Cardiac fibroblast (primary cell): ENCODE measurements at places on chromosomes 5 and 9.

GRCh38 chr9:12784461-12785259 lies 9.8 kb downstream of the LURAP1L start:
- DNase-seq = peak; percentile 58

- DNase-seq = no peak
These were observed 128.1 kb upstream of the BOD1 start for GRCh38 chr5:173744551-173744950.

- no peak for DNase-seq
These were observed 222.9 kb downstream of the PSAT1 start for GRCh38 chr9:78519786-78520185.

DNA sequence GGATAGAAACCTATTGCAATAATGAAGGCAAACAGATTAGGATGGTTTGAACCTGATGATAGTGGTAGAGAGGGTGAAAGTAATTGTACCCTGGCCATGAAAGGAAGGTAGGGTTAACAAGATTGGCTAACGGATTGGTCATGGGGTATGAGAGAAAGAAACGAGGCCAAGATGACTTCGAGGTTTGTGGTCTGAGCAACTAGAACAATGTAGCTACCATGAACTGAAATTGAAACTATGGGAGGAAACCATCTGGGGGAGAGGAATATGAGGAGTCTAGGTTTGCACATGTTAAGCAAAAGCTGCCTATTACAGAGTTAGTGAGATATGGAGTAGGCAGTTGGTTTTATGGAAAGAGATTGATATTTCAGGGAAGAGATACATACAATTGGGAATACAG lies 406.0 kb downstream of the PRELID2 start:
- no peak for DNase-seq

GRCh38 chr5:56386046-56386445 lies 152.9 kb upstream of the ANKRD55 start:
- DNase-seq = no peak

DNA sequence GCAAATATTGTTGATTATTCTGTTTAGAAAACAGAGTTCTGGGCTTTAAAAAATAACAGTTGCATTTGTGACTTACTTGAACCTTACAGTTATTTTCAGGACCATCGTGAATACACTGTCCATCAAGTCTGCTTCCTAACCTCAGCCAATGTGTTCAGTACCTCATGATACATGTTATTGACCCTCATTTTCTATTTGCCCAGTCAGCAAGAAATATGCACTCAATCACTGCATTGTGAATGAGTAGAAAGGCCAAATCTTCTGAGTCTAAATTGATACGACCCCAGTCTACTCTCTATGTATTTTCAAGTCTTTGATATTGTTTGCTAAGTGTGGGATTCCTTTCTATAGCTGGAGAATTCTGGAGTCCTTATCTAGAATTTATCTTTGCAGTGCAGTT lies 156.2 kb downstream of the RAB3C start:
- DNase-seq = no peak

DNA sequence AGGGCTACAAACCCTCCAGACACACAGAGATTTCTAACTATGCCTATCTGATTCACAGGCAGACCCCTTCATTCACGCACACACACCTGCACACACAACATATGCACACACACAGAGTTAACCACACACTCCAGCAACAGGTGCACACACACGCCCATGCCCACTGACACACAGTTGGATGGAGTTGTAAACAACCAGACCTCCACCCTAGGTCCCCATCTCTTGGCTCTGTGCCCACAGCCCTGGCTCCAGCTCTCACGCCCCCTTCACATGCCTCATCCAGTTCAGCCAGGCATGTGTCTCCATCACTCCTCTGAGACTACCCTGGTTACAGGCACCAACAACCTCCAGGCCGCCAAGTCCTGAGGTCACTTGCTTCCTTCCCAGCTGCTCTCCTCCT lies 61.1 kb downstream of the PSD2 start:
- no peak for DNase-seq

DNA sequence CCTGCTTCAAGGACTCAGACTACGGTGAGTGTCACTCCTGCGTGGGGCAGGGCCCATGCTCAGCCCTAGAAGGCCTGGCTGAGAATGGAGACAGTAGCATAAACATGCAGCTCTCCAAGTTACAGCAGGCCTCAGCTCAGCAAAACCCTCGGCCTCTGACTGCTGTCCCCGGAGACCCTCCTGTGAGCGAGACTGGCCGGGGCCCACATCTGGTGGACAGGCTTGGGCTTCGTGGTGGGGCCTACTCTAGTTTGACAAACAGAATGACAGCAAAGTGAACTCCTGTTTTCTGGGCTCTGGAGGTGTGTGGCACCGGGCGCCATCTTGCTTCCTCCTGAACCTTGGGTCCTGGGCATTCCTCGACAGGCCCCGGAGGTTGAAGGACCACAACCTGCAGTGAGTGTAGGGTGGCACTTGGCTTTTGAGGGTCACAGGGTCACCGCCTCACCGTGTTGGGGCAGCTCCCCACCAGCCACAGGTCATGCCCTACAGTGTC lies 97.5 kb downstream of the PHF2 start:
- no peak for DNase-seq

GRCh38 chr5:125452991-125453390 lies 706.6 kb upstream of the ZNF608 start:
- no peak for DNase-seq

GRCh38 chr5:131783874-131784273 lies 12.9 kb downstream of the FNIP1 start:
- DNase-seq = no peak

GRCh38 chr5:33074548-33074947 lies 363.4 kb downstream of the NPR3 start:
- peak; percentile 52 for DNase-seq

DNA sequence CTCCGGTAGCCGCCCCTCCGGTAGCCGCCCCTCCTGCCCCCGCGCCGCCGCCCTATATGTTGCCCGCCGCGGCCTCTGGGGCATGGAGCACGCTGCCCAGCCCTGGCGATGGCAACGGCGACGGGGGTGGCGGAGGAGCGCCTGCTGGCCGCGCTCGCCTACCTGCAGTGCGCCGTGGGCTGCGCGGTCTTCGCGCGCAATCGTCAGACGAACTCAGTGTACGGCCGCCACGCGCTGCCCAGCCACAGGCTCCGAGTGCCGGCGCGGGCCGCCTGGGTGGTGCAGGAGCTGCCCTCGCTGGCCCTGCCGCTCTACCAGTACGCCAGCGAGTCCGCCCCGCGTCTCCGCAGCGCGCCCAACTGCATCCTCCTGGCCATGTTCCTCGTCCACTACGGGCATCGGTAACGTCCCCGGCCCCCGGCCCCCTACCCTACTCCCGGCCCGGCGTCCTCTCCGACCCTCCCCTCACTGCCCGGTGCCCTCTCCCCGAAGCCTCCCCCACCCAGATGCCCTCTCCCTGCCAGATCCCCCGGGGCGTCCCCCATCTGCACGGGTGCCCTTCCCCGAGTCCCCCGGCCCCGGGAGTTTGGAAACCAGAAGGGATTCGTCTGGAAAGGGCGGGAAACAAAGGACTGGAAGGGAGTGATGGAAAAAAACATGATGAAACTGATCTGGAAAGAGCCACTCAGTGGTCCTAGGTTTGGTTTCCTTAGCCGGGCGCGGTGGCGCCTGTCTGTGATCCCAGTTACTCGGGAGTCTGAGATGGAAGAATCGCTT lies 417 bp downstream of the SRD5A1 start:
- DNase-seq = peak; percentile 19

DNA sequence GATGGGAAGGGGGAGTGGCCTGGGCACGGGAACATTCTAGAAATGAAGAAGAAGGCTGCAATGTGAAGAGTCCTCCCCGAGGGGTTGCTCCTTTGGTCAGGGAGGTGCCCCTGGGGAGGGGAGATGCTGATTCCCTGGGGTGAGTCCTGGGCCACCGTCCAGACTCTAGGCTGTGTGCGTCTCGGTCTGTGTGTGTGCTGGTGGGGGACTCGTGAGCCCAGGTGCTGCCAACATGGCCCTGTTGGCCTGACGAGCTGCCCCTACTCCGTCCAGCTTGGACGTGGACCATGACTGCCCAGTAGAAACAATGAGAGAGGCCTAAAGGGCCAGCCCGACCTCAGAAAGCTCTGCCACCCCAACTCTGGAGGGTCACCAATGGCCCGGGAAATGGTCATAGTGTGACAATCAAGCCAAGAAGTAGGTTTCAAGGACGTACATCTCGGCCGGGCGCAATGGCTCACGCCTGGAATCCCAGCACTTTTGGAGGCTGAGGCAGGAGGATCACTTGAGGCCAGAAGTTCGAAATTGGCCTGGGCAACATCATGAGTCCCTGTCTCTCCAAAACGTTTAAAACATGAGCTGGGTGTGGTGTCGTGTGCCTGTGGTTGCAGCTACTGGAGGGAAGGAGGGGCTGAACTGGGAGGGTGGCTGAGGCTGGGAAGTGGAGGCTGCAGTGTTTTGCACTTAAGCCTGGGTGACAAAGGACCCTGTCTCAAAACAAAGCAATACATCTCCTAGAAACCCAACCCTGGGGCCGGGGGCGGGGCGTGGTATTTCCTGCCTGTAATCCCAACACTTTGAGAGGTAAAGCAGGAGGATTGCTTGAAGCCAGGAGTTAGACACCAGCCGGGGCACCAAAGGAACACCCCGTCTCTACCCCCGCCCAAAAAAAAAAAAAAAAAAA lies 17.0 kb downstream of the LHX3 start:
- no peak for DNase-seq

GRCh38 chr5:139808481-139809330 lies 13.1 kb downstream of the PSD2 start:
- DNase-seq = peak; percentile 44

DNA sequence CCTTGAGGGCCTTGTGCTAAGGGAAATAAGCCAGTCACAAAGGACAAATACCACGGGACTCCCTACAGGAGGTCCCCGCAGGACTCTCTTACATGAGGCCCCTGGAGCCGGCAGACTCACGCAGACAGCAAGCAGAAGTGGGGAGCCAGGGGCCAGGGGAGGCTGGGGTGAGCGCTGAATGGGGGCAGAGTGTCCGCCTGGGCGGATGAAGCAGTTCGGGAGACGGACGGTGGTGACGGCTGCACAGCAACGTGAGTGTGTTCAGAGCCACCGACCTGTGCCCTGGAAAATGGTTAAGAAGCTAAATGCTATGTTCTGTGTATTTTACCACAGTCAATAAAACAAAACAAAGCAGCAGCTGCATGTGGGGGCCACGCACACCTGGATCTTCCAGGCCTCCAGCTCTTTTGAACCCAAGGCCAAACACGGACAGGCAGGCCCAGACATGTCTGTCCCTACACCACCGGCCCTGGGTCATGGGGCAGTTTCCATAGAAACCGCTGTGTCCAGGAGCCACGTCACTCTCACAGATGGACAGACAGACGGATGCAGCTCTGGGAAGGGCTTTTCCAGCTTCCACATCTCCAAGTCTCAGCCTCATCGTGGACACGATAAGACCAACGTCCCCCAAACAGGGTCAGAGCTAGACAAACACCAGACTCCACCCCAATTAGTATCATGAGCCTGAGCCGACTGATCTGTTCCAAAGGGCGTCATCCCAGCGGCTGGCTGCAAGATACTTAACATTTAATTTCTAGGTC lies 103.9 kb downstream of the VAV2 start:
- no peak for DNase-seq

DNA sequence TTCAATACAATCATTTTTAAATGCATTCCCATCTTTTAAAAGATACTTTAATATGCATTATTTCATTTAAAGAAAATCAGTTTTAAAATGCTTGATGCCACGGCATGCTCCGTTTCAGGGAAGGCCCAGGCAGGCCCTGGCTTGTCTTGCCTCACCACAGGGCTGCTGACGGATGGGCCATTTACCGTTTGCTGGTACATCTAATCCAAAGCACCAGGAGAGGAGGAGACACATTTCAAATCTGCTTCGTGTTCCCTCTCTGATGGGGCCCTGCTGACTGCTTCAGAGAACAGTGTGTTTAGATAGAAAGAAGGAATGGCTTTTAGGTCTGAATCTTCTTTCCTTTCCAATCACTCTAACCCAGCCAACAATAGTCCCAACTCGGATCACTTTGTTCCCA lies 185.2 kb downstream of the DCP2 start:
- no peak for DNase-seq

DNA sequence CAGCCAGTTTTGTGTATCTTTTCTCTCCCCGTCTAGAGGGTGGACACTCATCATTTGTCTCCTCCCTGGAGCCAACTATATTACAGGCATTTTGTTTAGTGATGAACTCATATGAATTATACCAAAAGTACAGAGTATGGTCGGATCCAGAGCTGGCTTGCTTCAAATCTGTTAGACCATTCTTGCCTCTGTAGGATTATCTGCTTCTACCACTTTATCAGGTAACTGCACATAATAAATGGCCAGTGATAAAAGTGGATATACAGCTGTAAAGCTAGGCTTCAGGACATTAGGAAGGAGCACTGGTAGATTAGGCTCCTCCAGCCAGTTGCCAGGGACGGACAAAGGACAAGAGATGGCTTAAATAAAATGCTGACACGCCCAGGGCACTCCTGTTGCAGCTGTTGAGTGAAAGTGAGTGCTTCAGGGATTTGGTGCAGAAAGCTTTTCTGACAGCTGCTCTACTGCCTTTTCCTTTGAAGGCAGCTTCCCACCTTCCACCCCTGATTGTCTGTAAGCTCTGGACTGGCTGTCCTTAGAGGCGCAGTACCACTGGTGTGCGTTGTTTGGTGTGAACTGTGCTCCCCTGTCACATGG lies 259.2 kb downstream of the PDZD2 start:
- no peak for DNase-seq

- no peak for DNase-seq
These were observed 220.9 kb upstream of the TUT7 start for GRCh38 chr9:86575137-86575536.

GRCh38 chr5:174400461-174400860 lies 323.9 kb upstream of the MSX2 start:
- DNase-seq = no peak

- peak; percentile 85 for DNase-seq
These were observed 66.2 kb downstream of the ACTBL2 start for GRCh38 chr5:57416278-57416994.

GRCh38 chr5:38403406-38403805 lies 145.0 kb downstream of the EGFLAM start:
- DNase-seq = peak; percentile 22

DNA sequence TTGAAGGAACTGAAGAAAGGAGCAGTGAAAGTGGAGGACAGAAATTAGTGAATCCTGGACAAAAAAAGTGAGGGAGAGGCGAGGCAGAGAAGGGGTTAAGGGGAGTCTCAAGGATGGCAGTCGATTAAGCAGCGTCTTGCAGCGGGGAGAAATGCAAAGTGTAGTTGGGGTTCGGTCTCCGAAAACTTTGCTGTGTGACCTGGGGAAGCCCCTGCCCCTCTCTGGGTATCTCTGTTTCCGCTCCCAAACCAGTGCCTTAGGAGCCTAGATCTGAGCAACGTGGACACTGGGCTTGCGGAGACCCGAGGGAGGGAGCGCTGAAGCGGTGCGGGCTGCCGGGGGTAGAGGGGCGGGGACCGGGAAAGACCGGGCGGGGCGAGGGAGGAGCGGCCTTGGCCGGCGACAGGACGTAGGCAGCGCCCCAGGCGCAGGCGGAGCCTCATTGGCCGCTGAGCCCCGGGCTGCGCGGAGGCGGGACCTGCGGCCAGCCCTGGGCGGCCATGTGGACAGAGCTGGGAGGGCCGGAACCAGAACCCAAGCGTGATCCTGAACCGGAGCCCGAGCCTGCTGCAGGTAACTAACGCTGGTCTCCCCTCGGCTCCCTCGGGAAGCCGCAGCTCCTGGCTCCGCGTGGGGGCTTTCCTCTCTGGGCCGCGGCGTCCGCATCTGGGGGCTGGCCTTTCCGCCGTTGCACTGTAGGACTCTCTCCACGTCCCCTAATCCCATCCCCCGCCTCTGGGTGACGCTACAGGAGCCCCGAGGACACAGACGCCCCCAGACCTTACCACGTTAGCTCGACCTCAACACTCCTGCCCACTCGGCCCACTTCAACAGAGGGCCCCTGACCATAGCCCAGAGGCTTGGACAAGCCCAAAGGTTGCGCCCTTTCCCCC lies at the start of gene ALDH1B1:
TSS of gene ALDH1B1 (plus strand) at position 468 of the 893 bp plus-strand sequence. CDS start 3,047 bp downstream, outside the sequence.
- DNase-seq = peak; percentile 84
